A549 treated with dexamethasone at 1 μM for 4 hours (cell line): ENCODE measurements at places on chromosomes 6 and 20. TPM values are rescaled to one million over a fixed set of nuclear protein-coding genes. Genes with fewer than 3 reads are reported as not detected.

The BCAS1 gene
- 0.44 to 0.69 TPM (median 0.64 TPM) in 5 replicates for total RNA-seq

The PSORS1C1 gene
- 4.4 to 6.7 TPM (median 6.1 TPM) in 5 replicates for total RNA-seq

The SMIM28 gene
- not detected in 5 replicates for total RNA-seq

The EBF4 gene
- 2.0 to 3.0 TPM (median 2.3 TPM) in 5 replicates for total RNA-seq

The REM1 gene
- total RNA-seq = 0.47 to 1.1 TPM (median 0.99 TPM) in 5 replicates

The SLC17A1 gene
- total RNA-seq = 0.09 TPM in 1 of 5 replicates, not detected in the others

The SCRT2 gene
- total RNA-seq = 0.04 TPM in 1 of 5 replicates, not detected in the others

The HLA-DMA gene
- total RNA-seq = 2.5 to 3.9 TPM (median 3.3 TPM) in 5 replicates

The CCM2L gene
- total RNA-seq = 0.22 to 0.42 TPM (median 0.35 TPM) in 5 replicates

The SLC44A4 gene
- total RNA-seq = 0.04 to 0.06 TPM in 2 of 5 replicates, not detected in the others

The CCND3 gene
- 108 to 154 TPM (median 139 TPM) in 5 replicates for total RNA-seq

The ARHGAP40 gene
- total RNA-seq = 0.06 TPM in 1 of 5 replicates, not detected in the others

The ZNF311 gene
- 0.14 to 0.18 TPM (median 0.15 TPM) in 5 replicates for total RNA-seq

The CST7 gene
- 0.20 TPM in 1 of 5 replicates, not detected in the others for total RNA-seq

The SLC4A11 gene
- total RNA-seq = 10.3 to 16.1 TPM (median 15.3 TPM) in 5 replicates

The BFSP1 gene
- 4.1 to 4.9 TPM (median 4.5 TPM) in 5 replicates for total RNA-seq

The HS3ST5 gene
- not detected in 5 replicates for total RNA-seq

The FNDC1 gene
- 0.08 to 0.14 TPM (median 0.11 TPM) in 5 replicates for total RNA-seq

The AIF1 gene
- total RNA-seq = not detected in 5 replicates

The SAMD3 gene
- not detected in 5 replicates for total RNA-seq

The RALGAPB gene
- total RNA-seq = 14.2 to 23.0 TPM (median 20.5 TPM) in 5 replicates

The COX4I2 gene
- total RNA-seq = not detected in 5 replicates

The MRPS10 gene
- 32.3 to 39.3 TPM (median 36.2 TPM) in 5 replicates for total RNA-seq

The CUTA gene
- 167 to 223 TPM (median 192 TPM) in 5 replicates for total RNA-seq

The SIRPB2 gene
- not detected in 5 replicates for total RNA-seq

The BPIFB1 gene
- 0.06 to 0.16 TPM (median 0.15 TPM) in 3 of 5 replicates, not detected in the others for total RNA-seq

The BCKDHB gene
- total RNA-seq = 4.8 to 6.5 TPM (median 5.8 TPM) in 5 replicates

The OR2B6 gene
- 0.14 TPM in 1 of 5 replicates, not detected in the others for total RNA-seq

The ECT2L gene
- not detected in 5 replicates for total RNA-seq

The FOXQ1 gene
- total RNA-seq = 3.5 to 5.8 TPM (median 5.5 TPM) in 5 replicates

The HMGN4 gene
- 65.6 to 85.0 TPM (median 75.3 TPM) in 5 replicates for total RNA-seq

The HCRTR2 gene
- not detected in 5 replicates for total RNA-seq

The EZR gene
- total RNA-seq = 454 to 533 TPM (median 502 TPM) in 5 replicates

The SLC25A27 gene
- 0.10 to 0.66 TPM (median 0.50 TPM) in 5 replicates for total RNA-seq

The DLK2 gene
- total RNA-seq = 4.5 to 7.3 TPM (median 7.0 TPM) in 5 replicates

The MTHFD1L gene
- 37.0 to 49.6 TPM (median 40.7 TPM) in 5 replicates for total RNA-seq

The ANKRD66 gene
- not detected in 5 replicates for total RNA-seq

The TULP1 gene
- total RNA-seq = not detected in 5 replicates

The OR12D3 gene
- not detected in 5 replicates for total RNA-seq

The PAQR8 gene
- 1.0 to 1.5 TPM (median 1.3 TPM) in 5 replicates for total RNA-seq

The WFDC5 gene
- not detected in 5 replicates for total RNA-seq

The OR11A1 gene
- not detected in 5 replicates for total RNA-seq

The CALHM5 gene
- total RNA-seq = 0.02 to 0.06 TPM (median 0.06 TPM) in 5 replicates

The GRM4 gene
- total RNA-seq = 0.08 to 0.16 TPM (median 0.11 TPM) in 5 replicates

The RNF5 gene
- 32.0 to 43.1 TPM (median 40.9 TPM) in 5 replicates for total RNA-seq
